ENCODE measurements at places on chromosomes 7 and 10.

DNA sequence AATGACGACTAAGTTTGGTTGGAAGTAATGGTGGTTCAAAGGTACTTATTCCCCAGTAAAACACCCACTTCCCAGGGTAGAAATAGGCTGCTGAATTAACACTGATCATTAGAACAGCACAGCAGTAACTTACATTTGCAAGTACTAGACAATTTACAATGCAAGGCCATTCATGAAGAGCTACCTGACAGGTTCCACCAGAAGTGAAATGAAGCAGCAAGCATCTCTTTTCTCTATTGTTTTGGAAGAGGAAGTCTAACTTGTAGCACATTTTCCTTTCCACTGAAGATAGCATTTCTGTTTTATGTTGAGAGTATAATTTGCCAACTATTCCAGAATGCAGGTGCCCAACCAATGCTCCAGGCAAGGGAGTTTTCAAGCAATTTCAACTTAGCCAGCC lies 145.9 kb downstream of the CREB5 start:
- DNase-seq: no peak

DNA sequence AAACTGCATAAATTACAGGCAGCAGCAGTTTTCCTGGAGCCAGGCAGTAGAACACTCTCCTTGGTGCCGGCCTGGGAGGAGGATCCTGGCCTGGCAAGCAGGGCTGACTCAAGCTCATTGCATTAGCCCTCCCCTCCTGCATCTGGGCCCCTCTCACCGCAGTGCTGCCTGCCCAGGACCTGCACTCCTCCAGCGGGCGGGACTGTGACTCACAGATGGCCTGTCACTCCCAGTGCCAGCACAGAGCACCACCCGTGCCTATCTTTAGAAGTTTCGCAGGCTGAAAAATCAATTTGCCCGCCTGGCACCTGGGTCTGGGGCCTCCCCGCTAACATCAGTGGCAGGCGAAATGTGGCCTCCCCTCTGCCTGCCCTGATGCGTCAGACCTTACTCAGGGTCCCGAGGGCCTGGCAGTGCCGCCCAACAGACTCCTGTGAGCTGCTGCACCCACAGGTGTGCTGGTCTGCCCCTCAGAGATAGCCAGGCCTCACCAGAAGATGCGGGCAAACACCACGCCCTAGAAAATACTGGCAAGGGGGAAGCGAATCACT lies 123.8 kb downstream of the KCNMA1 start:
- DNase-seq: no peak

DNA sequence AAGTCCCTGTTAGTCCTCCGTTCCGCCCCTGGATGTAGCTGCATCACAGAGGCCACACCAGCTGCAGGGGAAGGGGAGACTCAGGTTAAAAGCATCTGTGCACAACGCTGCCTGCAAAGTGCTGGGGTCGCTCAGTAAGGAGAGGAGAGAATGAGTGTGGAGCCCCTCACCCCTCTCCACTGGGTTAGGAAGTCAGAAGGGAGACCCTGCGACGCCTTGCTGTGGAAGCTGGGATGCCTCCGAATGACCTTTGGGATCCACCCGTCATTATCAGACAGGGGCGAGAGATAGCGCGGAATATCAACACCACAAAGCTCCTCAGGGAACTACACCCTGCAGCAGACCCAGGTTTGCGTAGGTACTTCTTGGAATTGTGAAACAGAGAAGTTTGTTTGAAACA lies 167.7 kb upstream of the SHH start:
- no peak for DNase-seq

DNA sequence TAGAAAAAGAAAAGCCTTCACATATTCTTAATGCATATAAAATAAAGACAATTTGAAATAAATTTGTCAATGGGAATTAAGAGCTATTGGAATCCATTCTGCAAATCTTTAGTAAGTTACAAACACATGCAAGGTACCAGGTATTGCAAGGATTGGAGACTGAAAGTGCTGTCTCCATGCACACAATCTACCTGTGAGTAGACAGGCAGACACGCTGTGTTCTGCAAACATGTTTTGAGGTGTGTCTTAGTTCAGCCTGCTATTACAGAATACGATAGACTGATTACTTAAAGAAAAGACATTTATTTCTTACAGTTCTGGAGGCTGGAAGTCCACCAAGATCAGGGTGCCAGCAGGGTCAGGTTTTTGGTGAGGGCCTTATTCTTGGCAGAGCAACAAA lies 10.0 kb downstream of the NMT2 start:
- DNase-seq: no peak

DNA sequence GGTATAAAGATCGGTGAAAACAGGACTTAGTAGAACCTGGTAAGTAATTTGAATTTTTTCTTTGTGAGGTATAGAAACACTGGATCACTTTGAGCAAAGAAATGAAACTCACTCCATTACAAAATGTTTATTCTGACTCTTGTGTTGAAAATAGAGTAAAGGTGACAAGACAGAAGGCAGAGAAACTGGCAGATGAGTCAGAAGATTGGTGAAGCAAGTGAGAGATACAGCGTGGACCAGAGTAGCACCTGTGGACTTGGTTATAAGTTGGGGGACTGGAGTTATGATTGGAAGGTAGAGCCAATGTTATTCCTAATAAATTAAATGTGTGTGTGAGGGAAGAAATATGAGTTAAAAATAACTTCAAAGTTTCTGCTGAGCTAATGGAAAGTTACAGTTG lies 620.9 kb downstream of the ZWINT start:
- DNase-seq: no peak

DNA sequence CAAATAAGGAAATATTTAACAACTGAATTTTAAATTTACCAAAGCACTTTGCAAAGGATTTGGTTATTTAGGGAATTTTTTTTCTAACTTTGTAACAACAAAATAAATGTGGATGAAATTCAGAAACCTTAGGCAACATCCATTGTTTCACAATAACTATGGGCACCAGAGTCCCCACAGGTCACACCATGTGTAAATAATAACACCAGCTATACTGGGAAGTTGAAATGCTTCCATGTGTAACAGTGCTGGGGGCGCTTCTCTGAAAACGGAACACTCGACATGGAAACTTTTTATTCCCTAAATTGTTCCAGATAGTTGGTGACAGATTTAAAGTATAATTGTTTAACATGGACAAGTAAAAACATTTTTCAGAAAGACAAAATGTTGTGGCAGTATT lies 818.6 kb downstream of the TNS3 start:
- no peak for DNase-seq

- DNase-seq: no peak
Measured at GRCh38 chr10:9427209-9427608, 1372.7 kb downstream of the GATA3 start.

Measured in stimulated activated CD8-positive, alpha-beta memory T cell treated with anti-CD3 and anti-CD28 coated beads, Interleukin-2, amount 100 ng/mL, for 48 hours (primary cell).